ENCODE measurements at places on chromosomes 1 and 21.

DNA sequence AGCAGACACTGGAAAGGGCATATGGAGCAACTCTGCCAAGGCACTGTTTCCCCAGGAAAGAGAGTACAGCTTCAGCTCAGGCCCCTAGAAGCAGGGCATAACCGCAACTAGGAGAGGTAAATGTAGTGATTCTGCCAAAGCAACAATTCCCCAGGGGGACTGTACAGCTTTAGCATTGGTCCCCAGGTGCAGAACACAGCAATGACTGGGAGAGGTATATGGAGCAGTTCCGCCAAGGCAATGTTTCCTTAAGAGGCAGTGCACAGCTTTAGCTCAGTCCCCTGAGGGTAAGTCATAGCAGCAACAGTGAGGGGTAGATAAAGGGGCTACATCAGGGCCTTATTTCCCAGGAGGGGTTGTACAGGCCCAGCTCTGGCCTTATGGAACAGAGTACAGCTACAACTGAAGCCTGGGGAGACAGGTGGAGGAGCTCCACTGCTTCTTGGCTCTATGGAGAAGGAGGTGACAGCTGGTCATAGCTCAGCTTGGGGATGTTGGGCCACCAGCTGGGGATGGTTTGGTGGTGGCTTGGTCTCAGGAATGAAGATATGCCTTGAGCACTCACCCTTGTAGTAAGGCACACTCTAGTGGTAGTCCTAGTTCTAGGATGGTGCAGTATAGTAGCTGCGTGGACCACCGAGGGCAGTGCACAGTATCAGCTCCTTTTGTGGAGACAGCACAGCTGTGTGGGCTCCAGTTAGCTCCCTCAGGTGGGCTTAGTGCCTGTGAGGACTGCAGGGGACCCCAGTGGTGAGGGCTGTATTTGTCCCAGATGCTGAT is 582.7 kb downstream of the PTPRC start:
- no peak for DNase-seq

GRCh38 chr1:221605569-221605968 is 136.3 kb downstream of the DUSP10 start:
- DNase-seq, result no peak

GRCh38 chr1:192045131-192045530 is 113.1 kb upstream of the RGS18 start:
- DNase-seq, result no peak

DNA sequence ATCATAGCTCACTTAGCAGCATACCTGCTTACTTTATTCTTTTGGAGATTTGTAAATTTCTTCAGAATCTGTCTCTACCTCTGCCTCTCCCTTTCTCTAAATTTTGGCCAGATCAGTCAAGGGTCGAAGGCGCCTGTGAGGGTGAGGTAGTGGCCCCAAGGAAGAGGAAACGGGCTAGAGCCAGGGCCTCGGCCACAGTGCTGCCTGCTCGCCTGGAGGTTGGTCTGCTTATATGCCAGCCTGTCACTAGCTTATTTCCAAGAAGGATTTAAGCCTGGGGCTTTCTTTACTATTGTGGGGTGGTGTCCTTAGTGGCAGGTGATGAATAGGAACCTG is 19.6 kb downstream of the PEX14 start:
- DNase-seq, result no peak

GRCh38 chr1:26839339-26839722 is 12.8 kb downstream of the ZDHHC18 start:
- no peak for DNase-seq

GRCh38 chr1:244099258-244099930 is 48.3 kb downstream of the ZBTB18 start:
- DNase-seq, result no peak

GRCh38 chr1:115797486-115797885 is 29.0 kb upstream of the CASQ2 start:
- no peak for DNase-seq

All from activated naive CD4-positive, alpha-beta T cell (primary cell).